MG63 (cell line): ENCODE measurements at places on chromosomes 6 and 20. TPM values are rescaled to one million over a fixed set of nuclear protein-coding genes. Genes with fewer than 3 reads are reported as not detected.

DNA sequence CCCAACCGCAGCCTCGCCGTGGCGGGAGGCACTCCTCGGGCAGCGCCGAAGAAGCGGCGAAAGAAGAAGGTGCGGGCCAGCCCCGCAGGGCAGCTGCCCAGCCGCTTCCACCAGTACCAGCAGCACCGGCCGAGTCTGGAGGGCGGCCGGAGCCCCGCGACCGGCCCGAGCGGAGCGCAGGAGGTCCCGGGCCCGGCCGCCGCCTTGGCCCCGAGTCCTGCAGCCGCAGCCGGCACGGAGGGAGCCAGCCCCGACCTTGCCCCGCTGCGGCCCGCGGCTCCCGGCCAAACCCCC lies 525 bp downstream of the PNRC1 start:
- DNase-seq, result no peak

GRCh38 chr6:31888276-31889258 lies 8.9 kb downstream of the EHMT2 start:
- no peak for DNase-seq

- DNase-seq, result peak; percentile 74
Observed at GRCh38 chr6:72622094-72622940, 453 bp downstream of the KCNQ5 start.

DNA sequence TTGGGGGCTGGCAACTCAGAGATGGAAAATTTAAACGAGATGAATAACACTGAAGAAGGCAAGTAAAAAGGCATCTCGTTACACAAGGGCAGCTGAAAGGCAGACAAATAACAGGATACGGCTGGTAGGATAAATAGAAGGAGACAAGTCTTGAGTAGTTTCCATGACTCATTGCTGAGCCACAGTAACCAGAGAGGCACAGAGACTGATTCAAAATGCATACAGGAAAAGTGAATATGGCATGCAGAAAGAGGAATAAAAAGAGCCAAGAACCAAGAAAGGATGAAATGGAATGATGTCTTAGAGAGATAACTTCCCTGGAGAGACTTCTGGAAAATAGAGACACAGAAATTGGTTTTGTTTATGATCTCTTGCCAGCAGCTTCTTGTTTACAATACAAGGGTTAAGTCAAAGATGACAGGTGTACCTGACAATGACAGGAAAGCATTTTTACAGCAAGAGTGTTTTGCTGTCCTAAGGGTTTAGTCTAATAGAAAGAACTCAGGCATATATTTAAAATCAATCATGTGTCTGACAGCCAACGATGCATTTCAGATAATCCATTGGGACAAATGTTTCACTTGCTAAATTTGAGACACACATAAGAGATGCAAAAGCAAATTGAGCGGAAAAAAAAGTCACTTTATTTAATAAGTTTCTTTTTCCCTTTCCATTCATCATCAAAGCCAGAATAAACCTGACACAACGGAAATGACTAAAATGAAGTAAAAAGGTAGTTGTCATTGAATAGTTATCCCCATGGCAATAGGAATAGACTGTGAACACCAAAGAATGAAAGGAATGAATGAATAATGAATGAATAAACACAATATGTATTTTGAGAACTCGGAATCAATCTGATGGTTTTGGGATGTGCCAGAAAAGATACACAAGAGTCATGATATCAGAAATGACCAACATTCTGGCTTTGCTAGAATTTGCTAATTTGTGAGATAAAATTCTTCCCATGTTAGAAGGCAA lies 68.0 kb upstream of the KCNQ5 start:
- DNase-seq, result peak; percentile 53

- no peak for DNase-seq
Observed at GRCh38 chr6:167150941-167151549, 6.7 kb downstream of the GPR31 start.

- DNase-seq, result no peak
Observed at GRCh38 chr6:42704251-42704936, 18.0 kb downstream of the PRPH2 start.

- DNase-seq, result no peak
Observed at GRCh38 chr6:74731204-74731603, 474.6 kb downstream of the COL12A1 start.

GRCh38 chr6:24274441-24275083 lies 83.3 kb downstream of the DCDC2 start:
- no peak for DNase-seq

DNA sequence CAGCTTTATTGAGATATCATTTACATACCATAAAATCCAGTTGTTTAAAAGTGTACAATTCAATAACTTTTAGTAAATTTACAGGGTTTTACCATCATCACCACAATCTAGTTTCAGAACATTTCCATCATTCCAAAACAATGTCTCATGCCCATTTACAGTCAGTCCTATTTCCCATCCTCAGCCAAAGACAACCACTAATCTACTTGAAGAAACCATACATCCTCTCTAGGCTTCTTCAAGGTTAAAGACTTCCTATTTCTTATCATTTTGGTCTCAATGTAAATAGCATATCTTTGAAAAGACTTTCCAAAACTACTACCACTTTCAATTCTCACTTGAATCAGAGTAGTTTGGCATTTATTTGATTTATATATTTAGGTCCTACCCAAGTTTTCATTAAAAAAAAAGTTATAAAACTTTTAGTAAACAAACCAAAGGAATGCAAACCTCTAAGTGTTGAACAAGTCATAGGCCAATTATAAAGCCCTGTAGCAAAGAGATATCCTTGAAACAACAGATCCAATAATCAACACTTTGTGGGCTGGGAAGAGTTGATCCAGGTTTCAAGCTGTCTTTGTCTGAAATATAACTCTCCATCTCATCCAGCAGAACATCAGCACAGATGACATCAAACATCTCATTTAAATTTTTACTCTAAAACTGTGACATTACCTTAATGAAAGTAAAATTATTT lies 211.3 kb upstream of the RUNX2 start:
- DNase-seq, result no peak

- DNase-seq, result no peak
Observed at GRCh38 chr6:168014428-168014827, 17.0 kb downstream of the KIF25 start.

GRCh38 chr6:14144678-14145113 lies 27.1 kb downstream of the CD83 start:
- peak; percentile 76 for DNase-seq

- DNase-seq, result no peak
Observed at GRCh38 chr6:77678048-77678447, 25.2 kb downstream of the MEI4 start.

DNA sequence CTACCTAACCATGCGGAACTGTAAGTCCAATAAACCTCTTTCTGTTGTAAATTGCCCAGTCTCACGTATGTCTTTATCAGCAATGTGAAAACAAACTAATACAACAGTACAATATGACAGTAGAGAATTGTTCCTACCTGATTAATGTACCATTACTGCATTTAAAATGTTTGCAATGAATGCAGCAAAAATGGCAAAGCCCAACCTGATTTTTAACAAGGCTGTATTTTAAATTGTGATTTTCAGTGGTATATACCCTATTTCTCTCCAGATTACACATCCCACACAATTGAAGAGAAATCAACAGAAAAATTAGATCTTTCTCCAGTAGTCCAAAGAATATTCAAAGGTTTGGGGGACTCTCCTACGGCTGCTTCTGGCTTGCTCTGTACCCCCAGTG lies 3.3 kb upstream of the PCSK2 start:
- DNase-seq, result no peak

GRCh38 chr6:6583836-6584235 lies 4.7 kb upstream of the LY86 start:
- DNase-seq, result no peak

GRCh38 chr6:53635322-53635721 lies 30.2 kb downstream of the KLHL31 start:
- DNase-seq, result no peak

The ZNF165 gene
- 0.49 TPM in 1 of 2 replicates, not detected in the other for total RNA-seq

The TRERF1 gene
- total RNA-seq, result 2.1 TPM in 2 replicates

The FOXS1 gene
- 0.07 TPM in 1 of 2 replicates, not detected in the other for total RNA-seq

The EPPIN gene
- total RNA-seq, result not detected in 2 replicates
